HCT116 (cell line): ENCODE measurements at places on chromosomes 5 and 9.

DNA sequence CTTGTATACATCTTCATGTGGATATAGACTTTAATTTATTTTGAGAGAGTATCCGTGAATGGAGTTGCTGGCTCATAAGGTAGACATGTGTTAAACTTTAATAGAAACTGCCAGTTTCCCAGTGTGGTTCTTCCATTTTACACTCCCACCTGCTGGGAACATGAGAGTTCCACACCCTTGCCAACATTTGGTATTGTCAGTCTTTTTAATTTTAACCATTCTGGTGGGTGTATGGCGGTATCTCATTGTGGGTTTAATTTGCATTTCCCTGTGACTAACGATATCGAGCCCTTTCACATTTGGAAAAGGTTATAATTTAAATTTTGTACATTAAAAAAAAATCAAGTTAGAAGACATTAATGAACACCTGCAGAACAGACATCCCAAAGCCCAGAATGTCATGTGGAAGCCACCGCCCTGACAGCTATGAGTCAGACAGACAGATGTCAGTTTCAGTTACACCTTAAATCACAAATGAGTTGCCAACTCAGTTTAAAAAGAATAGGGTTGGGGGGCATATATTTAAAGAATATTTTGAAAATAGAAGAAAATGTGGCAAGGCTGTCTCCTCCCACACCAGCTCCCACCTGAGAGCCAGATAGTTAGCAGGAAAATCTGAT, 36.9 kb downstream of the ANKRD33B start:
- peaks cover 32% of the 10 kb centered on the region for H3K4me1 ChIP-seq
- no peak overlapping the region for H3K4me3 ChIP-seq
- DNase-seq: no peak
- no peaks in the 10 kb centered on the region for H3K27me3 ChIP-seq
- H3K27ac ChIP-seq: 0 out of 2 replicates have a peak overlapping the region, but pooled peaks have one; percentile 11

- H3K27me3 ChIP-seq: no peaks in the 10 kb centered on the region
- peaks cover 5% of the 10 kb centered on the region; the same call in 1 of the 2 replicates for H3K36me3 ChIP-seq
- no peak overlapping the region for H3K27ac ChIP-seq
- H3K4me1 ChIP-seq: no peaks in the 10 kb centered on the region
Measured at GRCh38 chr5:16776611-16777251, 159.4 kb downstream of the MYO10 start.

- H3K4me1 ChIP-seq: no peaks in the 10 kb centered on the region
- H3K27ac ChIP-seq: no peak overlapping the region
- no peak for DNase-seq
- H3K4me3 ChIP-seq: no peak overlapping the region
- no peaks in the 10 kb centered on the region for H3K27me3 ChIP-seq
Measured at GRCh38 chr9:98897745-98898144, 46.0 kb upstream of the COL15A1 start.

- H3K27me3 ChIP-seq: no peaks in the 10 kb centered on the region
- H3K4me3 ChIP-seq: no peak overlapping the region
- DNase-seq: no peak
- no peaks in the 10 kb centered on the region for H3K36me3 ChIP-seq
- no peak overlapping the region for H3K27ac ChIP-seq
Measured at GRCh38 chr9:13478639-13479038, 199.1 kb upstream of the MPDZ start.

DNA sequence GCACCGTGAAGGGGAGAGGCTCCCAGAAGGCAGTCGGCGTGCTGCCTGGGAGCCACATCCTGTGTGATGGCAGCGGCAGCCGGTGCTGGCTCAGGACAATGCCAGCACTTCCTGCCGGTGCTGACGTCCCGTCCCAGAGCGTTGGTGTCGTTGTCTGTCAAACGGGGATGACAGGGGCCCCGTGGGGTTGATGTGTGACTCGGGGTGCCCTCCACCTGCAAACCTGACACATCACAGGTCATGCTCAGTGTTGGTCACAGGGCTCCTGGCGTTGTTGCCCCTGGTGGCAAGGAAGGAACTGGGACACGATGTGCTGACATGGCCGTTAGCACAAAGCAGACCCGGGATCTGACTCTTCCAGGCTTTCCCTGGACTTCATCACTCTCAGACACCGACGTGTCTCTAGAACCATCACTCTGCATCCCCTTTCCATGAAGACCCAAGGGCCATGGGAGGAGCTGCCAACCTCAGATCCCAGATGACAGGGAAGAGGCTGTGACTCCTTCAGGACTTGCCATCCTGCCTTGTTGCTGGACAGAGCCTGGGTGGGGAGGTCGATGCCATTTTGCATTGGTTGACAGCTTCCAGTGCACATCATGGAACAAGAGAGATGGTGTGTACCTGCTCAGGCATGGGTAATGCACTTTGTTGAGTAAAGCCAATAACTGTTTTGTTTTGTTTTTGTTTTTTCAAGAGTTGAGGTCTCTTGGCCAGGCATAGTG, 21.5 kb downstream of the PLPP7 start:
- DNase-seq: no peak
- H3K27me3 ChIP-seq: no peaks in the 10 kb centered on the region
- H3K36me3 ChIP-seq: no peaks in the 10 kb centered on the region
- no peak overlapping the region for H3K4me3 ChIP-seq
- H3K4me1 ChIP-seq: no peaks in the 10 kb centered on the region
- H3K27ac ChIP-seq: no peak overlapping the region

DNA sequence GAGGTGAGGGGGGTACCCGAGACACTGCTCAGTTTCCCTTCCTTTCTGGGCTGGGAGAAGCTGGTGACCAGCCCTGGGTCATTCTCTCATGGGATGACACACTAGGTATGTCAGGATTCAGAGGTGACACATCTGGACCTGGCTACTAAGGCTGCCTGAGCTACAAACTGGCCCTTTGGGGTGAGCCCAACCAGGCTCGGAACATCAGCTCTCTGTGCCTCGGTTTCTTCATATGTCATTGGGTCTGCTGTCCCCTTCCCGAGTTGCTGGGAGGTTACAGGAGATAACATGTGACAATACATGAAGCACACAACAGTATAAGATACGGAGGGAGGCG, 11.8 kb downstream of the CARD19 start:
- H3K4me1 ChIP-seq: peaks cover 18% of the 10 kb centered on the region
- H3K27ac ChIP-seq: no peak overlapping the region
- peaks cover 3% of the 10 kb centered on the region; the same call in 1 of the 2 replicates for H3K36me3 ChIP-seq
- H3K27me3 ChIP-seq: no peaks in the 10 kb centered on the region
- H3K4me3 ChIP-seq: no peak overlapping the region

GRCh38 chr9:38215465-38215864, 146.4 kb upstream of the SHB start:
- H3K27ac ChIP-seq: no peak overlapping the region
- H3K4me1 ChIP-seq: no peaks in the 10 kb centered on the region
- no peak for DNase-seq
- H3K4me3 ChIP-seq: no peak overlapping the region
- H3K27me3 ChIP-seq: no peaks in the 10 kb centered on the region
- no peaks in the 10 kb centered on the region for H3K36me3 ChIP-seq

GRCh38 chr5:149434162-149435014, 55.3 kb upstream of the IL17B start:
- no peak for DNase-seq
- H3K27me3 ChIP-seq: no peaks in the 10 kb centered on the region
- H3K36me3 ChIP-seq: no peaks in the 10 kb centered on the region

- H3K36me3 ChIP-seq: no peaks in the 10 kb centered on the region
- no peaks in the 10 kb centered on the region for H3K27me3 ChIP-seq
- no peaks in the 10 kb centered on the region for H3K4me1 ChIP-seq
- DNase-seq: no peak
- H3K27ac ChIP-seq: no peak overlapping the region
Measured at GRCh38 chr5:64214132-64214531, 48.5 kb downstream of the RNF180 start.

DNA sequence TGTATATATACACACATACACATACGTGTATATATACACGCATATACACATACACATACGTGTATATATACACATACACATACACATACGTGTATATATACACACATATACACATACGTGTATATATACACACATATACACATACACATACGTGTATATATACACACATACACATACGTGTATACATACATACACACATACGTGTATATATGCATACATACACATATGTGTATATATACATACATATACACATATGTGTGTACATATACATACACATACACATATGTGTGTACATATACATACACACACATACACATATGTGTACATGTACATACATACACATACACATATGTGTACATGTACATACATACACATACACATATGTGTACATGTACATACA, 82.6 kb downstream of the SYK start:
- no peaks in the 10 kb centered on the region for H3K36me3 ChIP-seq
- H3K27ac ChIP-seq: no peak overlapping the region
- no peak for DNase-seq
- no peak overlapping the region for H3K4me3 ChIP-seq
- H3K27me3 ChIP-seq: no peaks in the 10 kb centered on the region

DNA sequence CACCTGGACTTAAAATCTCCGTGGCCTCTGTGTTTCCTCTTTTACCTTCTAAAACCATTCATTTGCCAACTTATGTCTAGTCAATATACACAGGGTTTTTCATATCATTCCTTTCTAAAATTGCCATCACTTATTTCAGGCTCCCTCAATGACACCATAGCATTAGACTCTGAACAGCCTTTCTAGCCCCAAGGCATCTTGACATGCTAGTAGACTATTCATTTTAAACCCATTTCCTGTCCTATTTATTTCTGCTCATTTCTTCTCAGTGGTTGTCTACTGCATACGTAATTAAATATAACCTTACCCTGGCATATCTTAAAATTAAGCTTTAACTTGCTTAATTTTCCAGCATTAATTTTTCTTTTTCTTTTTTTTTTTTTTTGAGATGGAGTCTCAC, 83.2 kb downstream of the PHAX start:
- H3K4me3 ChIP-seq: no peak overlapping the region
- H3K4me1 ChIP-seq: no peaks in the 10 kb centered on the region
- no peak for DNase-seq

- H3K27ac ChIP-seq: no peak overlapping the region
- no peak overlapping the region for H3K4me3 ChIP-seq
- H3K27me3 ChIP-seq: no peaks in the 10 kb centered on the region
- no peaks in the 10 kb centered on the region for H3K36me3 ChIP-seq
- H3K4me1 ChIP-seq: no peaks in the 10 kb centered on the region
Measured at GRCh38 chr5:40078898-40079575, 600.7 kb upstream of the PTGER4 start.

DNA sequence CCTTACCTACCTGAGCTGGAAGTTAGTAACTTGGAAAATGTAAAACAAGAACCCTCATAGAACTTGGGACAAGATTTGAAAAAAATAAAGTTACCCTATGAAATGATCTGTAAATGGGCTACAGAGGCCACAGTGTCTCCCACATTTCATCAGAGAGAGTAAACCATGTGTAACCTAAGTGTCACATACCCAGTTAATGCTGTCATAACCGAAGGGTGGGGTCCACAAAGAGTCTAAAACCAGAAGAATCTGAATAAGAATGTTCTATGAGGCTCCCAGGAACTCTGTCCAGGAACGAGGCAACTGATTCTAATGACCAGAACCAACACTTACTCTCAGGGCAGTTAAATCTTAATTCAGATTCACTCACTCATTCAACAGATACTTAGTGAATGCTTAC, 1.0 kb upstream of the FAM13B start:
- H3K27me3 ChIP-seq: no peaks in the 10 kb centered on the region
- H3K27ac ChIP-seq: no peak overlapping the region
- DNase-seq: no peak
- no peaks in the 10 kb centered on the region for H3K36me3 ChIP-seq

DNA sequence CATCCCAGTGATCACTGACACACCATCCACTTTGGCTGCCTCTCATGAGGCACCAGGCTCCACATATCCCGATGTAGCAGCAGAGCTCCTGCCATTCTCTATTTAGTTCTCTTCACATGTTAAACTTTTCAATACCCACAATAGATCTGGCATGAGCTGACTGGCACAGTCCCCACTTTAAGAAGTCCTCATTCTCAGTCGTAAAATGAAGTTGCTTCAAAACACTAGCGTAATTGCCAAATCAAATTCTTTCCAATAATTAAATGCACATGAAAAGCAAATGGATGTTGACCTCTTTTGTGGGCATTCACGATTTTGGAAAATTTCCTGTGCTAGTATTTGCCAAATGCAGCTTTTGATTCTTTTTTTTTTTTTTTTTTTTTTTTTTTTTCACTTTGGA, 32.4 kb downstream of the HAPLN1 start:
- DNase-seq: no peak
- no peaks in the 10 kb centered on the region for H3K36me3 ChIP-seq
- H3K4me3 ChIP-seq: no peak overlapping the region
- no peaks in the 10 kb centered on the region for H3K27me3 ChIP-seq
- H3K4me1 ChIP-seq: no peaks in the 10 kb centered on the region

GRCh38 chr5:158398360-158399201, 539.6 kb upstream of the CLINT1 start:
- no peaks in the 10 kb centered on the region; the same call in 1 of the 2 replicates for H3K4me1 ChIP-seq
- H3K4me3 ChIP-seq: no peak overlapping the region
- H3K36me3 ChIP-seq: no peaks in the 10 kb centered on the region
- no peak for DNase-seq

- no peak overlapping the region for H3K4me3 ChIP-seq
- H3K27me3 ChIP-seq: no peaks in the 10 kb centered on the region
- DNase-seq: no peak
Measured at GRCh38 chr9:131657940-131658339, 81.9 kb downstream of the RAPGEF1 start.

DNA sequence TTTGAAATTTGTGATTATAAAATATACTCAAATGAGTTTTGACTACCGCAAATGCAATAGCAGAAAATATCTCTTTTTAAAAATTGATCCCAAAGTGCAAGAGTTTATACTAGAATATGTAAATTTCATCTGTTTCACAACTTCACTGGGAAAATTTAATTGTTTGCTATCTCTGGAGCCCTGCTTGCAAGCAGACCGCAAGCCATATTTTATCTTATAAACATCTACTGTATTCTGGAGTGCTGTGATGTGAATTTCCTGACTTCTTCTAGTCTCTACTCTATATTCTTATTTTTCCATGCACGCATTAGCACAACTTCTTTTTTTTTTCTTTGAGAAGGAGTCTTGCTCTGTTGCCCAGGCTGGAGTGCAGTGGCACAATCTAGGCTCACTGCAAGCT, 98.7 kb downstream of the DROSHA start:
- no peak overlapping the region for H3K27ac ChIP-seq
- DNase-seq: no peak
- no peaks in the 10 kb centered on the region for H3K27me3 ChIP-seq
- H3K4me3 ChIP-seq: no peak overlapping the region
- no peaks in the 10 kb centered on the region for H3K4me1 ChIP-seq
- H3K36me3 ChIP-seq: peaks cover 6% of the 10 kb centered on the region; the same call in 1 of the 2 replicates

GRCh38 chr5:17882760-17883488, 248.7 kb downstream of the TAF11L14 start:
- H3K4me3 ChIP-seq: no peak overlapping the region
- H3K36me3 ChIP-seq: no peaks in the 10 kb centered on the region
- H3K27ac ChIP-seq: no peak overlapping the region
- no peak for DNase-seq
- H3K27me3 ChIP-seq: no peaks in the 10 kb centered on the region

- no peak overlapping the region for H3K4me3 ChIP-seq
- H3K36me3 ChIP-seq: no peaks in the 10 kb centered on the region
- no peaks in the 10 kb centered on the region for H3K27me3 ChIP-seq
- no peak overlapping the region for H3K27ac ChIP-seq
- DNase-seq: no peak
- H3K4me1 ChIP-seq: no peaks in the 10 kb centered on the region
Measured at GRCh38 chr9:132500193-132500592, 82.2 kb upstream of the BARHL1 start.
